Stimulated activated CD8-positive, alpha-beta memory T cell treated with anti-CD3 and anti-CD28 coated beads, Interleukin-2, amount 100 ng/mL, for 48 hours (primary cell): ENCODE measurements at places on chromosomes 7 and 10.

GRCh38 chr10:105026566-105026965 lies 385.5 kb downstream of the SORCS3 start:
- DNase-seq: no peak

GRCh38 chr10:120598386-120598785 lies 141.4 kb downstream of the PLPP4 start:
- DNase-seq: no peak

DNA sequence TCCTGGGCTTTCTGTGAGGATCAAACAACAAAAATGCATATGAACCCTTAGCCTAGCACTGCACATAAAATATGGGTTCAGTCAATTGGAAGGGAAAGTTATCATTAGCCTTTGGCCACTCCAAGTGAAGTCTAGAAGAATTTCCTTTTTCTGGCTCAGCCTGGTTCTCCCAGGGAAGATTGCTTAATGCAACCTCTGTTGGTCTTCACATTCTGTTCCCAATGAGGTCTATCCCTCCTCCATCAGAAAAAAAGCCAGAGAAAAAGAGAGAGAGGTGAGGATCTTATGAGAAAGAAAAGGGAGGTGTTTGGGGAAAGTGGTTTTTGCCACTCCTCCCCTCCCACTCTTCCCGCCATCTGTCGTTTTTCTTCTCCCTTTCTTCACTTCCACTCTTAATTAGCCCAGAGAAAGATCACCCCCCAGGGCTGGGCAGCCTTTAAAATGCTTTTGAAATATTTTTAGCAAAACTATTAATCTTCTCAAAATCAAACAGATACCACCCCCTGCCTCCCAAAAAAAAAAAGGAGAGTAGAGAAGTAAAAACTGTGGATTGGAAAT lies 31.1 kb downstream of the CPVL start:
- no peak for DNase-seq

GRCh38 chr10:11823989-11824346 lies 812 bp downstream of the PROSER2 start:
- no peak for DNase-seq

DNA sequence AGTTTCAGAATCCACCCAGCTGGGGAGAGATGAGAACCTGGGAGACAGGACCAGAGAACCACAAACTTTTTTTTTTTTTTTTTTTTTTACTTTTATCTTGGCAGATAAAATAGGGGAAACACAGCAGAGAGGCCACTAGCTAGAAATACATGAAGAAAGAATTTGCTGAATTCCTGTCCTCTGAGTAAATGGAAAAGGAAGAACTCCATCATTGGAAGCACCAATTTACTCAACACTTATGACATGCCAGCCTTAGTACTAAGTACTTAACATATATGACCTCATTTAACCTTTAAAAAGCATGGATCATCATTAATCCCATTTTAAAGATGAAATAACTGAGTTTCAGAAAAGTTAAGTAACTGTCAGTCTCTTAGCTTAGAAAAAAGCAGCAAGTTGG lies 343.0 kb upstream of the NPSR1 start:
- no peak for DNase-seq
